ENCODE measurements at places on chromosomes 2 and 18. TPM values are rescaled to one million over a fixed set of nuclear protein-coding genes. Genes with fewer than 3 reads are reported as not detected.

CNGA3 gene
- 1.1 TPM for total RNA-seq

DNA sequence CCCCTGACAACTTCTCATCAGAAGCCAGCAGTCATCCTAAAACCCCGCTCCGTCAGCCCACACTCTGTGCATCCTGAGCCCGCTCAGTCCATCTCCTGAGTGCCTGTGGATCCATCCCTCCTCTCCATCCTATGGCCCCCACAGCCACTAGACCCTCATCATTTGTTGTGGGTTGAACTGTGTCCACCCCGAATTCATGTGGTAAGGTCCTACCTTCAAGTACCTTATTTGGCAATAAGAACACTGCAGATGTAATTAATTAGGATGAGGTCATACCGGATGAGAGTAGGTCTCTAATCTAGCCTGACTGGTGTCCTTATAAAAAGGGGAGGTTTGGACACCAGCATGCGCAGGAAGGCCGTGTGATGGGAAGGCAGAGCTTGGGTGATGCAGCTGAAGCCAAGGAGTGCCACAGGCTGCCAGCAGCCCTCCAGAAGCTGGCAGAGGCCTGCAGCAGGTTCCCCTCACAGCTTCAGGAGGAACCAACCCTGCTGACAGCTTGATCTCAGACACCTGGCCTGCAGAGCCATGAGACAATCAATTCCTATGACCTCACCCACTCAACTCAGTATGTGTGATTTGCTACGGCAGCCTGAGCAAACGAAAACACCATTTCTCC is 192.4 kb downstream of the ZBTB7C start:
- DNase-seq, result no peak

DNA sequence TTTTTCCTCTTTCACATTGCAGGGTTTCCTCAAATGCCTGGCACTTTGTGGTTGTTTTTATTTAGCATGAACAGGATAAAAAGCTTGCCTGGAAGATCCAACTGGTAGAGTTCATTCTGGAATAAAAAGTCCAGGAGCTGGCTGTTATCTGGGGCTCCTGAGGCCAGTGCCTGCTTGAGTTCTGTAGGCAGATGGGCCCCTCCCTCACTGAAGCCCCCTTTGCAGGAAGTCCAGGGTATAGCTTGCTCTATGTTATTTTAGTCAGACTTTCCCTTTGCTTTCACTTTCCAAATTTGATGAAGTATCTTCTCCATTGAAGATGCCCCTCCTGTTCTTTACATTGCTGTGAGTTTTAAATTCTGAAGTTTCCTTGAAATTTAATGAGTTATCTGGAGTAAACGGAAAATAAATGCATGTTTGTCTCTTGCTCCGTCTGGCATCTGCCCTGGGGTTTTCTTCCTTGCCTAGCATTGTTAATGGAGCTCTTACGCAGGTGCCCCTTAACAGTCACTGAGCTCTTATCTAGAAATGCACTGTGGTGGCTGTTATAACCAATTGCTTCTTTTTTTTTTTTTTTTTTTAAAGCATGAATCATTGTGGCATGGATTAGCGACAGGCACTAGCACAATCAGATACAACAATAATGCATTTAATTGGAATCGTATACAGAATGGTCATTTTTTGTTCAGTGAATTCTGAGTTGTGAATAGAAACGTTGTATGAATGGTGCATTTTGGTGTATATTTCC is 27.0 kb upstream of the LPIN1 start:
- DNase-seq, result no peak

DNA sequence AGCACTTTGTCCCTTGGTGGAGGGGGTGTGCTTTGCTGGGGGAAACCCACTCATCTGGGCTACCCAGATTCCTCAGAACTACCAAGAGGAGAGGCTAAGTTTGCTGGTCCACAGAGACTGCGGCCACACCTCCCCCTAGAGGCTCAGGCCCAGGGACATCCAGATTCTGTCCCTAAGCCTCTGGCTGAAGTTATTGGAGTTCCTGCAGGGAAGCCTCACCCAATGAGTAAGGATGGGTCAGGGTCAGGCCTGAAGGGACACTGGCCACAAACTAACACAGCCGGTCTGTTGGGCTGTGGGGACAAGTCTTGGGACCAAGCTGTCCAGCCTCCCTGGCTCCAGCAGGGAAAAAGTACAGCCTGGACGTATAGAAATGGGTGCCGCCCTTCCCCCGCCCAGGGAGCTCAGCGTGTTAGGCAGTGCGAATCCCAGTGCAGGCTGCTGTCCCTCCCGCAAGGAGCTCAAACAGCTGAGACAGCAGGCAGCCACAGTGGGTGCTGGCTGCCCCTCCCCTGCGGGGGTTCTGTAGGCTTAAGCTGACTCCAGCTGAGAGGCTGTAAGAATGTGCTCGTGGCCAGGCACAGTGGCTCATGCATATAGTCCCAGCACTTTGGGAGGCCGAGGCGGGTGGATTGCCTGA is 86.9 kb upstream of the ARL5A start:
- no peak for DNase-seq

KCNG2 gene
- total RNA-seq, result 0.51 TPM

DNA sequence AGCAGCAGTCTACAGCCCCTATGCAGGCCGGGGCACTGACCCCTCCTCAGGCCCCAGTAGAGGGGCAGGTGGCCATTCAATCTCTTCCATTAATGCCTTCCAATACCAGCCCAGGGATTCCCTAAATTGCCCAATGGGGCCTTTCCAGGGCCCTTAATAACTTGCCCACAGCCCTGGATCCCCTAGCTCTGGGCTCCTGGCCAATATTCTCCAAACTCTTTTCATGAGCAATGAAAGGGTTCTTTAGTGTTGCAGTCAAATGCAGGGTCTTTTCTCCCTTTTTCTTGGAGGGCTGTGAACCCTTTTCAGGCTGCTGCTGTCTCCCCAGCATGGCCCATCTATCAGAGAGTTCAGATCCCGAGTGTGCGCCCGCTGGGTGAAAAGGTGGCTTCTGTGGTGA is 41.3 kb upstream of the SLC1A4 start:
- no peak for DNase-seq

DNA sequence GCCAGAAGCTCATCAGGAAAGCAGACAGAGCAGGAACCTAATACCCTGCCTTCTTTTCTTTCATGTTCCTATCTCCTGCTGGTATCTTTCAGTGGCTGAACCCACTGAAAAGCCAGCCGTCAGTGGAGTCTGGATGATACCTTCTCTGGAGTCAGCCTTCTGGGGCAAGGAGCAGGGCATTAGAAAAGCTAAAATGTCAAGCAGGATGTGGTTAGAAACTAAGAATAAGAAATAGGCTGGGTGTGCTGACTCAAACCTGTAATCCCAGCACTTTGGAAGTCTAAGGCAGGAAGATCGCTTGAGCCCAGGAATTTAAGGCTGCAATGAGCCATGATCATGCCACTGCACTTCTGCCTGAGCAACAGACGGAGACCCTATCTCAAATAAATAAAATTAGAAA is 642.0 kb upstream of the FSHR start:
- no peak for DNase-seq

GRCh38 chr2:168180914-168181313 is 66.5 kb downstream of the STK39 start:
- DNase-seq, result no peak

DNA sequence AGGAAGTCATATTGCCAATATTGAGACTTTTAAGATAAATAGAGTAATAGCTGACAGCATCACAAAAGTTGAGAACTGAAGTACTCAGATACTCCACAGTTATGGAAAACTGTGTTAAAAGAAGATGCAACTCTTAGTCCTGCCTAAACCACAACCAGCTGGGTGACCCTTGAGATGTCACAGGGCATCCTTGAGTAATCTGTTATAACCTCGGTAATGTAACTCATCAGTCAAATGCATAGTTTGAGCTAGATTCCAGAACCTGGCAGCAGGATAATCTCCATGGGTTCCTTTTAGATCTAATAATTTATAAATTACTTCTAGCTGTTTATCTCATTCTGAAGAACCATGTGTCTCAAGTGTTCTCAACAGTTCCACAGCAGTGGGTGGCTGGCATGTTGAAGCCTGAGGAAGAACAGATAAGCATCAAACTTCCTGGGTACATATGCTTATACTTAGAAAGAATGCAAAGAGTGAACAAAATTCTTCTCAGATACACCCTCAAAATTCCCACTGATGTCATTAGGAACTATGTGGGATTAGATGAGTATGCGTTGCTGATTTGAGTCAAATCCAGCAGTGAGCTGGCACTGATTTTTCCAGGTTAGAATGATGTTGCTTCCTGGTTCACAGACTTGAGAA is 304.1 kb upstream of the ERBB4 start:
- no peak for DNase-seq

All from mesenteric fat pad (tissue), 1 donor.